ENCODE measurements at places on chromosomes 3 and 15.

- DNase-seq = no peak
Measured at GRCh38 chr3:72133329-72134011, 348.5 kb upstream of the PROK2 start.

DNA sequence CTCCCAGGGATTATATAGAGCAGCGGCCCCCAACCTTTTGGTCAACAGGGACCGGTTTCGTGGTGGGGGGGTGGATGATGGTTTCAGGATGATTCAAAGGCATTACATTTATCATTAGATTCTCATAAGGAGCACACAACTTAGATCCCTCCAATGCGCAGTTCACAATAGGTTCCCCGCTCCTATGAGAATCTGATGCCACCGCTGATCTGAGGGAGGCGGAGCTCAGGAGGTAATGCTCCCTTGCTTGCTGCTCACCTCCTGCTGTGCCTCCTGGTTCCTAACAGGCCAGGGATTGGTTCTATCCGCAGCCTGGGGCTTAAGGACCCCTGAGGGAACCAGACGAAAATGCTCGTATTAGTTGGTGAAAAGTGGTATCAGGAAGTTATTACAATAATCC, 1.3 kb upstream of the HACD2 start:
- peak; percentile 25 for DNase-seq

DNA sequence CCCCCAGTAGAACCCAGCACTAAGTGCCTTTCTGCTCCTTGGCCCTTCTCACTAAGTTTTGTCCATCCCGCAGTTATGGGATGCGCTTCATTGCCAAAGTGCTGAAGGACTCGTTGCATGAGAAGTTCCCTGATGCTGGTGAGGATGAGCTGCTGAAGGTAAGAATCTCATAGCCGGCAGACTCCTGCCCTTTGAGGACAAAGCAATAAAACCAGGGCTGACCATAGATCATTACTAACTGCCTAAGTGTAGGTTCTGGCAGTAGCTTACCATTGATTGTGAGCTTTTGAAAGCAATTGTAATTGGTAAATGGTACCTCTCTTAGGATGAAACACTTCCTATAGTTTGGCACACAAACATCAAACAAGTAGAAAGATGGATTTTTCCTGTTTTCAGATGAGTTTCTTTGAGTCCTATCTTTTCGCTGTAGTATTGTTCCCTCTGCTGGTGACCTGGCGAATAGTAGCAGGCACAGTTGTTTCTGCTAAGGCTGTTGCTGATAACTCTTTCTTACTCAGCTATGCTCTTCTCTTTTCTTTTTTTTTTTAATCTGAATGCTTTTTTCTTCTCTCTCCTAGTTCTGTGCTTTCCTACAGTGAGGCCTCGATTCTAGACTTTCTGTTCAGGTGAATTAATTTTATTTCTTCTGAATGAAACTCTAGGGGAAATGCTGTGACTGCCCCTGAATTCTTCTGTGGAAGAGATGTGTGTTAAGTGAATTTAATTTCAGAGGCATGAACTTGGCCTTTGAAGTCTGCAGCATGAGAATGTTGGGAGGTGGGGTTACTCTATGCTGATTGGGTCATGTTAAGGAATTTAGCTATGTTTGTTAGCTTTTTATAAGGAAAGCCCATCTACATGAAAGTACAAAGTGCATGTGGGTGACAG, 47.4 kb upstream of the CRTC3 start:
- DNase-seq = no peak

DNA sequence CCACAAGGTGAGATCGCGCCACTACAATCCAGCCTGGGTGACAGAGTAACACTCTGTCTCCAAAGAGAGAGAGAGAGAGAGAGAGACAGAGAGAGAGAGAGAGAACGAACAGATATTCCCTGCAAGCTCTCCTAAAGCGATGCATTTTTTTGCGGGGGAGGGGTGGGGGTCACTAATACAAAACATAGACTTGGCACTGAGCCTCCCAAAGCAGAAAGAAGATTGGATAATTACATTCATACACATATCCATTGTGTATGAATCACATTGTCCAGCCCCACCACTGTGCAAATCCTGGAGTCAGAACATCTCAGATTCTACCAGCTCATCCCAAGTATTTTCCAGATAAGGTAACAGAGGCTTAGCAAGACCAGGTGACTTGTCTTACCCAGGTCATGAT, 459.9 kb downstream of the MAGI1 start:
- no peak for DNase-seq

GRCh38 chr3:153097213-153097612, 64.8 kb upstream of the RAP2B start:
- no peak for DNase-seq

DNA sequence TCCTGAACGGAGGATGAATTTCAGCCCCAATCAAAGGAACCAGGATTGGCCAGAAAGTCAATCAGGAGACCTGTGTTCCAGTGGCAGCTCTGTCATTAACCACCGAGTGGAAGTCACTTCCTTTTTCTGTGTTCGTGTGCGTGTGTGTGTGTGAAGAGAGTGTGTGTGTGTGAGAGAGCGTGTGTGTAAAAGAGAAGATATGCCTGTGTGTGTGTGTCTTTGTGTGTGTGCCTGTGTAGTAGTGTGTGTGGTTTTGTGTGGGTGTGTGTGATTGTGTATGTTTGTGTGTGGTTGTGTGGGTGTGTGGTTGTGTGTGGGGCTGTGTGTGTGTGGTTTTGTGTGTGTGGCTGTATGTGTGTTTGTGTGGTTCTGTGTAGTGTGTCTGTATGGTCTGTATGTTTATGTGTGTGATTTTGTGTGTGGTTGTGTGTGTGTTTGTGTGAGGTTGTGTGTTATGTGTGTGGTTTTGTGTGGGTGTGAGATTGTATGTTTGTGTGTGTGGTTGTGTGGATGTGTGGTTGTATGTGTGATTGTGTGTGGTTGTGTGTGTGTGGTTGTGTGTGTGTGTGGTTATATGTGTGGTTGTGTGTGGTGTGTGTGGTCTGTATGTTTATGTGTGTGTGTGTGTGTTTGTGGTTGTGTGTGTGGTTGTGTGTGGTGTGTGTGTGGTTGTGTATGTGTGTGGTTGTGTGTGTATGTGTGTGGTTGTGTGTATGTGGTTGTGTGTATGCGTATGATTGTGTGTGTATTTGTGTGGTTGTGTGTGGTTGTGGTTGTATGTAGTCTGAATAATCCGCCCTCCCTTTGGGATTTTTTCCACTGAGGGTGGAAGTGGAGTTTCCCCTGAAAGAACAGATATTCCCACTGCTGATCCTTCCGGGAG, 314.4 kb downstream of the SHQ1 start:
- DNase-seq = no peak

DNA sequence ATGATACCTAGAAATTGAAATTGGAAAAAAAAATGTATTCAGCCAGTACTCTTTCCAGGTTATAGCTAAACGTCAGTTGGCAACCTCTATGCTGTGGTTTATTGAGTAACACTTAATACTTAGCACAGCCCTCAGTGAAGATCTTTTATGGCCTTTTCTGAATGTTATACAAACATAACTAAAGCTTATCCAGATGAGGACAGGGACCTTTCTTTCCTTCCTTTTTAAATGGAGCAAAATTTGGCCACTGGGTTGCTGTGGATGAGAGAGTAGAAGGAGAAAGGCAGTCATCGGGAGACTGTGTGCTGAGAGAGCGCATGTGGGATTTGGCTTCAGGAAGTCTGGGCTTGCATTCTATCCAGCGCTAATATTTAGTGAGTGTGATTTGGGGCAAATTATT, 36.1 kb downstream of the IGF1R start:
- DNase-seq = no peak

DNA sequence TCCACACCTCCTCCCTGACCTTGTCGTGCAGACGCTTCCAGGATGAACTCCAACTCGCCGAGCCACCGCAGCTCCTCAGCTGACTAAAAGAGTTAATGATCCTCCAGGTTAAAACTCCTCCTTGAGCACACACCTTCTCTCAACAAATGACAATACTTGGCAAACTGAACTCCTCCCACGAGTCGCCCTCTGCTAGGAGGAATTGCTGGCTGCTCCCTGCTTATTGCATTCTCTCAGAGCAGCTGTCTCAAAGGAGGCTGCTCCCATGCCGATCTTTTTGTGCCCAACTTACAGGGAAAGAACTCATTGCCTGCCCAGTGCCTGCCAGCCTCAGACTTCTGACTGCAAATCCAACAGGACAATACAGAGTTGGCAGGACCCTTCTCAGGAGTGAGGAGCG, at the start of gene ATP13A4:
ATP13A4 (minus strand) TSS at position 85 of the 400 bp plus-strand sequence. CDS start 96 bp downstream, outside the sequence.
- no peak for DNase-seq

DNA sequence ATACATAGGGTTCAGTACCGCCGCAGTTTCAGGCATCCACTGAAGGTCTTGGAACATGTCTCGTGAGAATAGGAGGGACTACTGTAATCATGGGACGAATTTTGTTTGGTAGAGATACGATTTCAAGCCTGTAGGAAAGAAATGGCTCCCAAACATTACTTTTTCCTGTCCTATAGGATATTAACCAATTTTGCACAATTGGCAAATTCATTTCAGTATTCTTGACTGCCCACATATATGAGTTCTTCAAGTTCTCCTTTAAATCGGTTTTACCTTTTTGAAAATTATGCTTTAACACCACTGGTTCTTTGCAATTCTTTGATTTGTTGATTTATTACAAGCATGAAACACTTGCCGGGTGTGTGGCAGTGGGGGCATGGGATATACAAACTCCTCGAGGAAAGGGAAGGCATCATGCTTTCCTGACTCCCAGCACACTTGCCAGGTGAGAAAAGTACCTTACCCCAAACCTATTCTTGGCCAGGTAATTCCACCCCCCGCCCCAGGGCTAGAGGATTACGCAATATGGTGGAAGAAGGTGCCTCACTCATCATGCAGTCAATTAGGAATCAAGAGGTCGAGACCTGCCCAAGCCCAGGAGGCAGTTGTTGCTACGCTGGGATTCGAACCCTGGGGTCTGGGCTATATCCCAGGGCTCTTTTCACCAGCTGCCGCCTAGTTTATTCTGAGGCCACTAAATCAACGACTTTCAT, 584 bp upstream of the LARS2 start:
- DNase-seq = no peak

GRCh38 chr3:30188713-30189112, 417.7 kb upstream of the TGFBR2 start:
- no peak for DNase-seq

- DNase-seq = no peak
Measured at GRCh38 chr3:12590096-12590495, 33.2 kb downstream of the MKRN2 start.

GRCh38 chr3:189458528-189458927, 172.7 kb upstream of the TP63 start:
- DNase-seq = no peak

GRCh38 chr3:187976365-187976900, 177.5 kb upstream of the LPP start:
- DNase-seq = no peak

GRCh38 chr15:52378746-52379394, 83.3 kb upstream of the MYO5C start:
- DNase-seq = no peak

GRCh38 chr3:31550452-31551251, 17.9 kb downstream of the STT3B start:
- DNase-seq = no peak

DNA sequence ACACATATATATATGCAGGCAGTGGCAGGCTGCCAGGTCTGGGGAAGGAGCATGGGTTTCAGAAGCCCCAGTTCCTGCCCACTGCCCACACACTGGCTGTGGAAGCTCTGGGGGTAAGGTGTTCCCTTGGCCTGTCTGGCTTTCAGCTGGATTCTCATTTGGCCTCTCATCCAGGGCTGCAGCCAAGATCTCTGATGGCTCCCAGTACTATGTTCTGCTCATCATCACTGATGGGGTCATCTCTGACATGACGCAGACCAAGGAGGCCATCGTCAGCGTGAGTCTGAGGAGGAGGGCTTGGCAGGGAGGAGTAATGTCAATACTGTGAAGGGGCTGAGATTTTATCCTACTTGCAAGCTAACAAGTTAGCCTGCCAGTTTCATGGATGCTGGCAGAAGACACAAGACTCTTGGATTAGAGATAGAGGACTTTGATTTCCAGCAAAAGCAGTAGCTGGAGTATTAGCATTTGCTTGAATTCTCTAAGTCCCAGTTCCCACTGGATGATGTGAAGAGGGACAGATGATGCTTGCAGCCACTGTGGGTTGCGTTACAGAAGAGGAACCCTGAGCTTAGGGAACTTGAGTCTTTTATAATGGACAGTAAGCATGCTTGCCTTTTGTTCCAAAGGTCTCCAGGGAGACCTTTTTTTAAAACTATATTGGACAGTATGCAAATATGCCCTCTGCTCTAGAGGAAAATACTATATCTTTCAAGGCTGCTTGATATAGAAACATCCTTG, 5.6 kb upstream of the BRPF1 start:
- no peak for DNase-seq

- DNase-seq = no peak
Measured at GRCh38 chr15:94021621-94022320, 209.6 kb upstream of the MCTP2 start.

DNA sequence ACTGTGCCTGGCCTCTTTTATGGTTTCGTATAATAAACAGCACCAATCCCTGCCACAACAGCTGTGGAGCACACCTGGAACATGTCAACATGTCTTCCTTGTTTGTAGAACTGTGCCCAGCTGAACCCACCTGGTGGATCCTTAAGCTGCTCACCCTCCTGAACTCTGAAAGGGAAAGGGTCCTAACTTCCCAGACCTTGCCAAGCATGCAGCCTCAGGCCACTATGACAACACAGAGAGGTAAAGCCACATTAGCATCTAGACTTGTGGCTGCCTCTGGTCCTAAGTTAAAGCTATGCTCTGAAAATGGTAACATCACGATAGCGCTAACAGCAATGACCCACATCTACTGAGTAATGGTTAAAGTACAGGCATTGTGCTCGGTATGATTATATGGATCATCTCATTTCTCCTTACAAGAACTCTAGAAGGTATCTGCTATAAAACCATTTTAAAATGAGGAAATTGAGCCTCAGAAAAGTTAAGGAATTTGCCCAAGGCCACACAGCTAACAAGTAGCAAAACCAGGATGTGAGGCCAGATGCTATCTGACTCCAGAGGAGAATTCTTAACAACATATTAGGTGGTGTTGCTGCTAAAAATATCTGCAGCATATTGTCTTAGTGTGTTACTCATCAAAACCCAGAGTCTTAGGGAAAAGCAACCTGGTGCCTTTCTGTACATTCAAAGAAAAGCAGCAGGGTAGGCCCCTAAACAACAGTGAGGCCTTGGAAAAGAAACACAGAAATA, 23.1 kb upstream of the HERC1 start:
- DNase-seq = no peak

DNA sequence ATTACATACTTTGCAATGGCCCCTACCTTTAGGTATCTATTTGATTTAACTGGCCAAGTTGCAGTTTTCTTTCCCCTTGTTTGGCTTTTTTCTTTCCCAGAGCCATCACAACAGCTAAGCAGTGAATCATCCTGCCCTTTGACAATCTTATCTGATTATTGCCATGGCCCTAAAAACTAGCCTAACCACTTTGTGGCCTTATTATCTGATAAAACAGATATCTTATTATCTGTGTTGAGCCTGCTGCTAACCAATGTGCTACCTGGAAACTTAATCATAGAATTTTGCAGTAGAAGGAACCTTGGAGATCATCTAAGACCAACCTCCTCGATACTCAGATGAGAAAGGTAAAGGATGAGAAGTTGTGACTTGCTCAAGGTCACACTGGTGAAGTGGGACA, 37.1 kb downstream of the EIF4E3 start:
- no peak for DNase-seq

GRCh38 chr3:36992806-36993325, at the start of gene EPM2AIP1:
EPM2AIP1 (minus strand) TSS chr3:36993131; CDS start chr3:36993077, 54 bp downstream.
- DNase-seq = peak; percentile 61

- DNase-seq = no peak
Measured at GRCh38 chr15:39907216-39907615, 12.8 kb downstream of the GPR176 start.
